ENCODE measurements at places on chromosomes 7 and 10. TPM values are rescaled to one million over a fixed set of nuclear protein-coding genes. Genes with fewer than 3 reads are reported as not detected.

- no peak for DNase-seq
These were observed 1219.4 kb downstream of the TYW1 start for GRCh38 chr7:68216051-68216450.

GRCh38 chr7:137418841-137419240 lies 75.3 kb upstream of the PTN start:
- no peak for DNase-seq

The BTAF1 gene
- 81.8 TPM for total RNA-seq

DNA sequence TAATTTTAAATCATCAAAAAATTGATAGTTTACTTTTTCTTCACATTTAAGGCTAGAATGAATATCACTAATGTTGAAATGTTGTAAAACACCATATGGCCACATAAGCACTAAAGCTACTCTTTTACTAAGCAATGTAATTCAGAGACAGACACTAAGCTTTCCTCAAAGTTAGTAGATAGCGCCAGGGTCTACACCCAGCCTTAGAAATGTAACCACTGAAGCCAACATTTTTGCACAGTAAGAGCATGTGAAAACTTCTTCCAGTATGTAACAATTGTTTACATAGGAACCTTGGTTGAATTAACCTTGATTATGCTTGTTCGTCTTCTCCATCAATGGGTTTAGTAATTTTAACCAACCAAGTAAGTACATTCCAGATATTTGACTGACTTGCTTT lies 28.4 kb upstream of the PRKG1 start:
- DNase-seq, result no peak

- DNase-seq, result peak; percentile 13
These were observed 16.7 kb downstream of the CAMK2B start for GRCh38 chr7:44308596-44309270.

The CALHM1 gene
- 0.50 TPM for total RNA-seq

DNA sequence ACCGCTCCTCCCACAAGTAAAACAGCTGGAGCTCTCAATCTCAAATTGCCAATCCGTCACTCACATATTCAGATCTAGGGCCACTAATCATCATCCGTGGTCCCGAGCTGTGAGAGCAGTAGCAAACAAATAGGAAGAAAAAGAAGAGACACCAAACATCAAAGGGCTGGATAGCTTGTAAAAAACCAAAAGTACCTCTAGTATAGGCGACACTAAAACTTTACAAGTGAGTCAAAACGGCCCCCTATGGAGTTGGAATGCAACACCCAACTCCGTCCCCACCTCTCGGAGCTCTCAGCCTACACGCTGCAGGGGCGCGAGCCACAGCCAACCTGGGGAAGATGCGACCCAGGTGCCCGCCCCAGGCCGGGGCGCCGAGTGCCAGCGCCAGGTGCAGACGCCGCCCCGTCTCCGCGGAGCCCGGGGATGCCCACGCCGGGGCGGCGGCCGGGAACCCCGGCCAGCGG lies 581 bp downstream of the FAM3C start:
- DNase-seq, result peak; percentile 48

The TACR2 gene
- 0.87 TPM for total RNA-seq

DNA sequence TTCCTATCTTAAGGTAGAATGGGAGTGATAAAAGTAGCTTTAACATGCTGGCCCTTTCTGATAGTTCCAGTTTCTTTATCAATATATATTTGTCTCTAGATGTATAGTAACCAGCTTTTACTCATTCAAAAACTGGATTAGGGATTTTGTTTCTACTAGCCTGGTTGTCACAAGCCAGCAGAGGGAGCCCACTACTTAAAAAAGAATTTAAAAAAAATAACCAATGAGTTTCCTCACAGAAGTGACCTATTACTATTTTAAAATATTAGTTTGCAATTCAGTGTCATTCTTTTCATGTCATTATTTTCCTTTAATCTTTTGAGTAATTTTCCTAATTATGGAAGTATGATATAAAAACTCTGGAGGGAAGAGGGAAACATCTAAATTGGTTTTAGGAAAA lies 142.1 kb downstream of the PHTF2 start:
- DNase-seq, result peak; percentile 52

DNA sequence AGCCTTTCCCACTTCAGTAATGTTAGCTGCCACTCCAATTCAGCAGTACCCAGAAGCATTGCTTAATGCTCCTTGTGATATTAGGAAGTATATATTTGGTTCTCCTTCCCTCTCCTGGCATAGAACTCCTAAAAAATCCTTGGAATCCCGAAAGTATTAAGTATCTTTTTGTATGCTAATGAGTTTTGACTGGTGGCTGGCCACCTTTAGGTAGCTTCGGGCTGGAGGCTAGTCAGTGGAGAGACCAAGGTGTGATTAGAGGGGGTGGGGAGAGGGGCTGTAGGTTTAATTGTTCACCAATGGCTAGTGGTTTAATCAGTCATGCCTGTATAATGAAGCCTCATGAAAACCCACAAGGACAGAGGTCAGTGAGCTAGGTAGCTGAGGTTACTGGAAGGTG lies 12.2 kb downstream of the COMTD1 start:
- no peak for DNase-seq

Measured in testis (tissue), 5 donors.